Activated gamma-delta T cell treated with anti-CD3 and anti-CD28 coated beads, Interleukin-2, amount 50 U/mL, for 16 hours (primary cell): ENCODE measurements at places on chromosomes 16 and 17.
A peak's percentile ranks its signal among the peaks of the same experiment; 100 is the strongest.

- DNase-seq = no peak
Measured at GRCh38 chr17:63631062-63631461, 8.8 kb downstream of the MAP3K3 start.

DNA sequence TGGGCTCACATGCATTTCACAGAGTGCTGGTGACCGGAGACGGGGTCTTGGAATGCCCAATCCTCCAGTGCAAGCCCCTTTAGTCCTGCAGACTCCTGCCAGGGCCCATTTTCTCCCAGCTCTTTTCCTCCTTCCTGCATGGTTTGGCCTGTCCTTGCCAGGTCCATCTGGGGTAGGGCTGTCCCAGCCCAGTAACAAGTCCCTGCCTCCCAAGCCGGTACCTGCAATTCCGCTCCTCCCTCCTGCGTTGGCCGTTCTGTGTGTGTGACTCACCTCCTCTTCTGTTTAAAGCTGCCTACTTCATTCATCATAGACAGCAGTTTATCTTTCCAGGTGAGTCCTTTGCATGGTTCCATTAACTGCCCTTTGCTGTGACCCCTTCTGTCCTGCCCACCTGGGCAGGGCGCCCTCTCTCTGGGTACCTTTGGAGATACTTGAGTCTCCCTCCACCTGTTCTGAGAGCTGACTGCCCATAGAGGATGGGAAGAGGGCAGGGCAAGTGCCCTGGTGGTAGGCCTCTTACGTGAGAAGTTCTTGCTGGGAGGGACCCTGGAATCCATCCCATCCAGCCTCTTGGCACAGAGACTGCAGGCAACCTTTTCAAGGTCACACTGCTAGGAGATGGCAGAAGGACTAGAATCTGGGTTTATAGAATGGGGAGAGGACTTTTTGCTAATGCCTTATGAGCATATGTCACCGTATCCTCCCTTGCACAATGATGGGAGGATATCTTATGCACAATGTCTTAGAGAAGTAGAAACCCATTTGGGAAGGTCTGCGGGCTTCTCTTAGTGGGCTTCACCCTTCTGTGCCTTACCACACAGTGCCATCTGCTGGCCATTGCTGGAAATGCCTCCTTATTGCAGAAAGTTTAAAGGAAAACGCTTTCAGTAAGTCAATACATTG lies 29.7 kb upstream of the LGALS9 start:
- DNase-seq = peak; percentile 82

DNA sequence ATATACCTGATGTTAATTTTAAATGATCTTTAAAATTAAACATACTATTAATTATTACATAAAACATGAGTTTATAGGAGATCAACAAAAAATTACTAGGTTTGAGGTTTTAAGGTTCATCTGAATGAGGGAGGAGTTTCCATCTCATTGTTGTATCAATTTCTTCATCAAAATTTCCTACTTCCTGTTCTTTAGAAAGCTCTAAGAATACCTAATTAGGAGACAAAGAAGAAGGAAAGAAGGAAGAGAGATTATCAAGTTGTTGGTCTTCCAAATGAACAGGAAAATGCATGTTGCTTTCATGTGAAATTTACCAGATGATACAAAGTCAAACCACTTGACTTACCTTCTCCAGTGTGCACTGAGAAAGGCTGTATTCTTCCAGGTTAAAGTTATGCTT lies 18.1 kb upstream of the ABCA9 start:
- DNase-seq = no peak

DNA sequence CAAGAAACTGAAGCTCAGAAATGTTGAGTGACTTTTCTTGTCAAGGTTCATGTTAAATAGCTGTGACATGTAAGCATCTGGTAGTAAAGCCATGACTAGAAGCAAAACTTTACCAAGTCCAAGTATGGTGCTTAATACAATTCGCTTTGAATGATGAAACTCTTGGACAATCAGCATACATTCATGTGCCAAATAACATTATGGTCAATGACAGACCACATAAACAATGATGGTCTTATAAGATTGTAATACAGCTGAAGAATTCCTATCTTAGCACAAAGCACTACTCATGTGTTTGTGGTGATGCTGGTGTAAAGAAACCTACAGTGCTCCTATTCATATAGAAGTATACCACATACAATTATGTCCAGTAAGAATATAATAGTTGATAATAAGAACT lies 97.1 kb upstream of the RPRML start:
- no peak for DNase-seq

- no peak for DNase-seq
Measured at GRCh38 chr16:24206926-24207325, 49.2 kb upstream of the CACNG3 start.

- DNase-seq = no peak
Measured at GRCh38 chr17:78940708-78941107, 15.5 kb upstream of the TIMP2 start.

- DNase-seq = no peak
Measured at GRCh38 chr17:83173914-83174361, 94.5 kb downstream of the METRNL start.

- DNase-seq = no peak
Measured at GRCh38 chr16:48001324-48001895, 154.4 kb downstream of the ABCC12 start.

DNA sequence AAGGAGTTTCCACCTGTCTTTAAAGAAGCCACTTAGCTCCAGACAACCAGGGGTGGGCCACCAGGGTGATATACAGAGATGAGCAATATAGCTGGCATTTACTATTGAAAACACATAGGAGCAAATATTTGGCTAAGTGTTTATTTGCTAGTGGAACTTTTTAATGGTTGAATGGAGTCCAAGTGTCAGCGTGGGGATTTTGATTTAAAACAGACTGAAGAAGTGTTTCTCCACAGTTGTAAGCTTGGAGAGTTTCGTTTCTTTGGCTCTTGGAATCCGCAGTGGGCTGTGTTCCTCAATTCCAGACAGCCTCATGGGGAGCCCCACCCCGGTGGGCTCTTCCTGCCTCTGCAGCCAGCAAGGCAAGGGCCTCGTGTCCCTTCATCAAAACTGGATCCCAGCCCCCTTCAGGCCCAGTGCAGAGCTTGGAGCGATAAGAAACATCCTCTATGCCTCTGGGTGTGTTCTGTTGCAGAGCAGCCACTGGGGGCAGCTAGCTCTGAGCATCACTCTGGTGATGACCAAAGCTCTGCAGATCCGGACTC lies 36.1 kb downstream of the NOG start:
- DNase-seq = no peak

GRCh38 chr16:65068151-65068740 lies 53.6 kb downstream of the CDH11 start:
- no peak for DNase-seq

DNA sequence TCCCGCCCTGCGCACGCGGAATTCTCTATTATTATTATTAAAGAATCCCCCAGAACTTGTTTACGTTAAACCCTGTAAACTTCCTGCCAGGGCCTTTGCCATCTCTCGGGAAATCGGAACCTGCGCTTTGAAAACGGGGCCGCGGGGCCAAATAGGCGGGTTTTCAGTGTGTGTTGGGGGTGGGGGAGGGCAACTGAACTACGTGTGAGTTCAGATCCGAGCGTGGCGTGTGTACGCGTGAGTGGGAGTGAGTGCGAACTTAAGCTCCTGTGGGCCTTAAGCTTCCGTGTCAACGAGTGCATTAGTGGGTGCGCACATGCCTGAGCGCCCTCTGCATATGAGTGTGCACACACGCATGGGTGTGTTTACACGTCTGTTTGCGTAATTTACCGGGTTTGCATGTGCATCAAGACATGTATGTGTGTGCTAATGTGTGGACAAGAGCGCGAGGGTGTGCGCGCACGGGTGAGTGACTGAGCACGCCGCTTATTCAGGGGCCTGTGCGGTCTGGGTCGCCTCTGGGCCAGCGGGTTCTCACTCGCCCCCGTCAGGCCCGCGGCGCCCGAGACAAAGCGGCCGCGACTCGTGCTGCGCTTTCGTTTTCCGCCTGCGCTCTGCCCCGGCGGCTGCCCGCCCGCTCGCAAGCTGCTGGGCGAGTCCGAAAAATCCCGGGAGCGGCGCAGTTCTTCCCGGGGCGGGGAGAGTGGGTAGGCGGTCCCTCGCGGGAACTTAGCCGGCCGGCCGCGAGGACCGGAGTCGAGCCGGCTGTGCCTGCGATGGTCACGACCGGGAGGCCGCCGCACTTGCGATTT lies 1.2 kb upstream of the FOXF1 start:
- DNase-seq = no peak

GRCh38 chr17:40092581-40092980 lies 7.8 kb downstream of the NR1D1 start:
- no peak for DNase-seq

DNA sequence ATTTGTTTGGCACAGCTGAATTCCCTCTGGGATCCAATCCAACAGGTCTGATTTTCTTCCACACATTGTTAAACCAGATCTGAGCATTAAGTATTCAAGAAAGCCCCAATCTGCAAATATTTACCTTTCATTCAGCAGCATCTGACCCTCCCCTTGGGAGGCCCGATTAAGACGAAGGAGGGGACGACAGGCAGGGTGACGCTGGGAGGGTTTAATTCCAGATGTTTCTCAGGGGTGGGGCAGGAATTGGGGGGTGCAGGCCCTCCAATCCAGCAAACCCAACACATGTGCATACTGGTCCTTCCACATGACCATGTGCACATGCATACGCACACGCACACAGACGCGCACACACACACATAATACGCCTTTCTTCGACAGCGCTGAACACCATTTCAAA lies 240.5 kb downstream of the GSG1L start:
- no peak for DNase-seq

GRCh38 chr16:64251742-64252141 lies 870.1 kb downstream of the CDH11 start:
- DNase-seq = no peak

- DNase-seq = no peak
Measured at GRCh38 chr16:84687715-84688114, 12.1 kb upstream of the USP10 start.

DNA sequence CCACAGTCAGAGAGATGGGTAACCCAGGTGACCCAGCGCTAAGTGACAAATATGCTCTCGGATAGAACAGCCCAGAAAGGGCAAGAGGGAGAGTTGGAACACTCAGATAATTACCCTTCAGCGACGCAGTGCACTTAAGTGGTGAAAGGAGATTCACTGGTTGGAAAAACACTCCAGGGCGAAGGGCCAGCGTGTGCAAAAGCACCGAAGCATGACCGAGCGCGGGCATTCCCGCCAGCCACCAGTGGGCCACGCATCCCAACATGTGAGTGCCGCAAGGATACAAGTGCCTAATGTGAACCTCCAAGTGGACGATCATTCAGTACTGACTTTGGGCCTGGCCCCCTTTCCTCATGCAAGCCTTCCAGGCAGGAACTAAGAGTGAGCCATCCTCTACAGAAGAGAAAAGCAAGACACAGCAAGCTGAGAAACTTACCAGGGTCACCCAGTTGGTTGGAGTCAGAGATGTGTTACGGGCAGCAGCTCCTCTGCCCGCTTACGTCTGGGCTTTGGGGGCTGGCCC lies 258.4 kb downstream of the C16orf95 start:
- no peak for DNase-seq

- peak; percentile 67 for DNase-seq
Measured at GRCh38 chr17:19447085-19447583, 36.1 kb downstream of the RNF112 start.

GRCh38 chr17:27353461-27354050 lies 59.6 kb downstream of the WSB1 start:
- peak; percentile 78 for DNase-seq

GRCh38 chr17:7559320-7560171 lies 996 bp downstream of the TNFSF13 start:
- no peak for DNase-seq

GRCh38 chr16:11211977-11212797 lies 43.8 kb downstream of the SOCS1 start:
- no peak for DNase-seq
